ENCODE measurements at places on chromosomes 13 and 19.

DNA sequence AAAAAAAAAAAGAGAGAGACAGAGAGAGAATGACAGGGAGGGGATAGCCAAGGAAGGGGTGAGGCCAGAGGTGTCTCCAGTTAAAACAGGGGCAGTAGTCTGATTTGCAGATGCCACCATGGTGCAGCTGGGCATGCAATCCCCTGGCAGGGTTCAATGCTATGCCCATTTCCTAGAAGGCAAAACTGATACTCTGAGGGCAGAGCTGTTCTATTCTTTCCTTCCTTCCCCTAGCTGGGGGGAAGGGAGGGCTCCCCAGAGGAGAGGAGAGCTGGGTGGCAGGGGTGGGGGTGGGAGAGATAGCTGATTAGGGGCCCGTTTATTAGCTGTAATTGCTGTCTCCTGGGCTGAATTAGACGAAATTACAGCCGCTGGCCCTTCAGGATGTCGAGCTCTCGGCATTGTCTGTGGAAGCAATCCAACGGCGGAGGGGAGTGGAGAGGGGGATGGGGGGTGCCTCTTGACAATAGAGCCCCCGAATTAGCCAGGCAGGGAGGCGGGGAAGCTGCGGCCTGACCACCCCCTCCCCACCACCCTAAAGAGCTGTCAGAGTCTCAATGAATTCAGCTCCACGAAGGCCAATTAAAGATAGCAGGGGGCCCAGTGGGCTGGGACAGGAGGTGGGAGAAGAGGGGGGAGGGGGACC is 14.4 kb upstream of the DPP9 start:
- no peak for DNase-seq
- H3K27me3 ChIP-seq, result peaks cover 4% of the 10 kb centered on the region
- no peaks in the 10 kb centered on the region for H3K36me3 ChIP-seq
- H3K4me3 ChIP-seq, result no peak overlapping the region

DNA sequence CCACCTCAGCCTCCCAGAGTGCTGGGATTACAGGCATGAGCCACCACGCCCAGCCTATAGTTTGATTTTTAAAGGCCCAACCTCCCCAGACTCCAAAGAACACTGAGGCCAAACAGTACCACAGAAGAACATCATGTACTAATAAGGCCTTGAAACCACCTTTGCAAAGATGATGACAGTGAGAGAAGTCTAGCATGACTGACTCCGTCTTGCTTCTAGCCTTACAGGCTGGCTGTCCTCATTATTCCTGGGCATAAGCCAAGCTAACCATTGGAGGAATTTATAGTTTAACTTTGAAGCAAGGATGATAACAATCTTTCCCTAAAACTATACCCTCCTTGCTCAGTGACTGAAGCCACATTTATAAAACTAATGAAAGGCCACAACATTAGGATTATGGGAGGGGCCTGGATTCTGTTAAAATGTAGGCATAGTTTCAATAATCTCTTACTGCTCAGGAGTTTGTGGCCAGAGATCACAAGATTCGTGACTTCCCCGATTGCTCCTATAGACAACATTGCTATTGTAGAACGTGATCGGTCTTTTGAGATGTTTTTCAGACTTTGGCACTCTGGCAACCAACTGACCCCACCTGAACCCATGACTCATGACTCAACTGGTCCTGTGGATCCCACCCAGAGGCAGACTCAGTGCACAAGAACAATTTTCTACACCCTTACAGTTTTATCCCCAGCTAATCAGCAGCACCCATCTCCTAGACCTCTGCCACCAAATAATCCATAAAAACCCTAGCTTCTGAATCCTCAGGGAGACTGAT is 17.6 kb downstream of the GPR42 start:
- H3K27ac ChIP-seq, result no peak overlapping the region
- no peak overlapping the region for H3K4me3 ChIP-seq
- H3K36me3 ChIP-seq, result no peaks in the 10 kb centered on the region
- no peak for DNase-seq

- no peaks in the 10 kb centered on the region for H3K36me3 ChIP-seq
- H3K4me1 ChIP-seq, result no peaks in the 10 kb centered on the region
- no peak overlapping the region for H3K27ac ChIP-seq
- no peak overlapping the region for H3K4me3 ChIP-seq
These were observed 9.8 kb upstream of the GNA15 start for GRCh38 chr19:3125900-3126524.

DNA sequence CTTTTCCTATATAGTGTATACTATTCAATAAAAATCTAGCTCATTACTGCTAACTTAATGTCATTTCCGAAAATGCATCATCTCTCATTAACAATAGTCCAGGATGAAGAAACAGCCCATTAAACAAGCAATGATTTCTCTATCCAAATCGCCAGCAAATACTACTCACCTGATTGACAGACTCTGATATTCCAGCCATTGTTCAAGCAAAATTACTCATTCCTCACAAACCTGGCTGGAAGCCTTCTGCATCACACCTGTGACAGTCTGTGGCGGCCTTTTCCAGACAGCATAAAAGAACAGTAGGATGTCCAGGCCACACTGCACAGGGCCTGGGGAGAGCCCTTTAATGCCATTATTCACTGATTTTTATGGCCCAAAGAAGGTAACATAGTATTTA is 115.9 kb downstream of the ABCC4 start:
- no peak for DNase-seq
- H3K4me1 ChIP-seq, result no peaks in the 10 kb centered on the region
- no peak overlapping the region for H3K4me3 ChIP-seq
- no peaks in the 10 kb centered on the region for H3K36me3 ChIP-seq
- no peaks in the 10 kb centered on the region for H3K27me3 ChIP-seq

GRCh38 chr19:9868983-9869617 is 34.0 kb downstream of the PIN1 start:
- H3K36me3 ChIP-seq, result no peaks in the 10 kb centered on the region
- H3K4me1 ChIP-seq, result no peaks in the 10 kb centered on the region
- no peak overlapping the region for H3K27ac ChIP-seq
- no peak for DNase-seq
- peaks cover 7% of the 10 kb centered on the region for H3K27me3 ChIP-seq

GRCh38 chr13:94534166-94534565 is 54.7 kb upstream of the DCT start:
- H3K27ac ChIP-seq, result no peak overlapping the region
- DNase-seq, result peak; percentile 55
- no peaks in the 10 kb centered on the region for H3K27me3 ChIP-seq
- no peak overlapping the region for H3K4me3 ChIP-seq

DNA sequence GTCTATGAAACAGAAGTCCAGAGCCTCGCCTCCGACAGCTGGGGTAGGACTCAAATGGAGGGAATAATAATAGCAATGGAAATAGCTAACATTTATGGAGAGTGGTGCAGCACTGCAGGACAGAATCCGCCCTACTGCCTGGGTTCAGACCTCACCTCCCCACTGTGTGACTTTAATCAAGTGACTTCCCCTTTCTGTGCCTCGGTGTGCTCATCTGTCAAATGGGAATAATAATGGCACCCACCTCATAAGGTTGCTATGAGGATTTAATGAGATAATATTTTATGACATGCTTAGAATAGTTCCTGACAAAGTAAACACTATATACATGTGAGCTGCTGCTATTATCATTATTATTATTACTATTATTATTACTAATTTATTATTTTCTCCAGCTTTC is 3.2 kb downstream of the LRFN1 start:
- no peaks in the 10 kb centered on the region for H3K36me3 ChIP-seq
- no peak overlapping the region for H3K4me3 ChIP-seq
- H3K27ac ChIP-seq, result no peak overlapping the region
- H3K4me1 ChIP-seq, result no peaks in the 10 kb centered on the region
- no peak for DNase-seq

GRCh38 chr13:105552078-105552477 is 983.4 kb downstream of the EFNB2 start:
- no peak overlapping the region for H3K4me3 ChIP-seq
- H3K27ac ChIP-seq, result no peak overlapping the region
- no peaks in the 10 kb centered on the region for H3K27me3 ChIP-seq
- H3K4me1 ChIP-seq, result no peaks in the 10 kb centered on the region

DNA sequence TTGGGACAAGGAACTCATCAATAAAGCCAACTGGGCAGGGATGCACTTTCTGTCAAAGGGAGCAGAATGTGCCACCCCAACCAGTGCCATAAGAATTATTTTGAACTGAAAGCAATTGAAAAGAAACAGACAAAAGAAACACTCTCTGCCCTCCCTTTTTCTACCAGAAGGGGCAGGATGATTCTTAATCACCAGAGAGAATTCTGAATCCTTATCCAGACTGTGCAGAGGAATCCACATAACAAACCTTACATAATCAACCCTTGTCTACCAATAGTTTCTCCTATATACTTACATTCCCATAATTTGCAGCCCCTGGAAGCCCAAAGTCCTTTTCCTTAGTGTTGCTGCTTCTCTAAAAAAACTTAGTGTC is 520.7 kb upstream of the NBEA start:
- H3K27ac ChIP-seq, result no peak overlapping the region
- no peaks in the 10 kb centered on the region for H3K36me3 ChIP-seq
- no peak overlapping the region for H3K4me3 ChIP-seq
- no peaks in the 10 kb centered on the region for H3K27me3 ChIP-seq
- H3K4me1 ChIP-seq, result no peaks in the 10 kb centered on the region

GRCh38 chr19:33274663-33275558 is 27.4 kb downstream of the CEBPA start:
- H3K27me3 ChIP-seq, result no peaks in the 10 kb centered on the region
- no peak overlapping the region for H3K27ac ChIP-seq
- H3K4me1 ChIP-seq, result peaks cover 10% of the 10 kb centered on the region
- no peak overlapping the region for H3K4me3 ChIP-seq

DNA sequence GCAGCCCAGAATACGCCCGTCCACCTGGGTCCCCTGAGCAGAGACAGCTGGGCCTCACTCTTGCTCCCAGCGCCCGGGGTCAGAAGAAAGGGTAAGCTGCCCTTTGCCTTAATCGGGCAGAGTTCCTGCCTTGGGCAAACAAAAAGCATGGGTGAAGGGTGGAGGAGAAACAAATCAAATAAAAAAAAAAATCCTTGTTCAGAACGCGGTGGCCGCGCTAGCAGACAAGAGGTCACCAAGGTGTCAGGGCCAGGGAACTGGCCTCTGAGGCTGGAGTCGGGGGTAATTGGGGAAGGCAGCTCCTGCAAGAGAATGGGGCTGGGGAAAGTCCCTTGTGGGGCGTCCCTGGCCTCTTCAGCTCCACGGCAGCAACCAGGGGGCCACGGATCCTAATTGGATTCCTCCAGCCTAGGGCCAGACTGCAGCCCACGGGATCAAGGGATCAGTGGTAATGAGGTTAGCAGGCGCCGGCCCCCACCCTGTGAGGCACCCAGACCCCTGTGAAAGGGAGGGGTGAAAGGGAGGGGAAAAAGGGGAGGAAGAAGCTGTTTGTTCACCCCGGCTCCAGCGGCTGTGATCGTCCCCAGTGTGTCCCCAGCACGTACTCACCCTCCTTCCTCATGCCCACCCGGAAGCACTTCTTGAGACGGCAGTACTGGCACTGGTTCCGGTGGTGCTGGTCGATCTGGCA is 5.5 kb downstream of the NR2F6 start:
- H3K27me3 ChIP-seq, result no peaks in the 10 kb centered on the region
- H3K36me3 ChIP-seq, result no peaks in the 10 kb centered on the region
- H3K4me1 ChIP-seq, result peaks cover 11% of the 10 kb centered on the region
- no peak for DNase-seq

GRCh38 chr19:46428239-46429135 is at the start of gene PNMA8C:
TSS of gene PNMA8C (minus strand) at chr19:46428936. CDS start at chr19:46428359, 577 bp downstream.
- no peak within 1 kb of the TSS for H3K4me3 ChIP-seq
- H3K27me3 ChIP-seq, result peaks cover 3% of the 10 kb centered on the region

DNA sequence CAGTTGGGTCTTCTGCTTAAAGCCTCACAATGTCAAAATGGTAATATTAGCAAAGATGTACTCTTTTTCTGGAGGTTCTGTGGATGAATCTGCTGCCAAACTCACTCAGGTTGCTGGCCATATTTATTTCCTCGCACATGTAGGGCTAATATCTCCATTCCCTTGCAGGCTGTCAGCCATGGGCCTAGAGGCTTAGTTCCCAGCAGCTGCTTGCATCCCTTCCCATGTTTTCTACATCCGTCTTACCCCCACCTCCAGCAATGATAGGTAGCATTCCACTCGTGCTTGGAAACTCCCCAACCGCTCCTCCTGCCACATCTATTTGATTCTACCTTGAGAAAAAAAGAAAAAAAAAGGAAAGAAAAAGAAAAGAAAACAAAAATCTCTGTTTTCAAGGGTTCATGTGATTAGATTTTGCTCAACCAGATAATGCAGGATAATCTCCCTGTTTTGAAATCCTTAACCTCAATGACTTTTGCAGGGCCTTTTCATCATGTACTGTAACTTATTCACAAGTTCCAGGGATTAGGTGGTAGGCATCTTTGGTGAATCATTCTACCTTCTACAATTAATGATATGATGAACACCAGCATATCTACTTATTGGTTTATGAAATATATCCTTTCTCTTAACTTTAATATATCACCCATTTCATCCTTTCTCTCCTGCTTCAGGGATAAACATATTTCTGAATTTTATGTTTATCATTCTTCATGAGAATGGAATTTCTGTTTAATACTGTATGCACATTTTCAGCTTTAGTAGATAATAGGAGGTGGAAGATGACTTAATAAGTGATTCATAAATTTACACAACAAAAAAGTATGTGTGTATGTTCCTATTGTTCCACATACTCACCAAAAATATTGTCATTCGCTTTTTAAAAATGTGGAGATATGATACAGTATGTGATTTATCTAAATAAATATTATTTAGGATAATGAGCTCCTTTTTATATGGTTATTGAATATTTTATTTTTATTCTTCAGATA is 931.9 kb downstream of the SLITRK5 start:
- H3K27ac ChIP-seq, result no peak overlapping the region
- no peak for DNase-seq
- no peaks in the 10 kb centered on the region for H3K36me3 ChIP-seq

DNA sequence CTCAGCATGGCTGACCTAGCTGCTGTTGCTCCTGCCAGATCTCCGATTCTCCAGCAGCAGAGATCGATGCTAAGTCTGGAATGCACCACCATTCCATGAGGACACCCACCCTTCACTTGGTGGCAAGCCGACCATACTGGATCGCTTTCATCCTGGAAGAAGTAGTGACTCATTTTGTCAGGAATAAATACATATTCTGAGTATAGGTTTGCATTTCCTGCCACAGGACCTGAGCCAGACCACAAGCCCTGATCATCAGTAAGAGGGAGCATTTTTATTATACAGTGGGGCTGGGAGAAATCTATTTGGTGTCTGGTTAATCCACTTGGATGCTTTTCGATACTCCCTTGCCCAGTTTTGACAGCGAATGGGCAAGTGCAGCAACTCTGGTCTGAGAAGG is 10.9 kb upstream of the KCTD15 start:
- H3K36me3 ChIP-seq, result no peaks in the 10 kb centered on the region
- DNase-seq, result peak; percentile 86
- no peaks in the 10 kb centered on the region for H3K27me3 ChIP-seq
- no peak overlapping the region for H3K27ac ChIP-seq

- no peak overlapping the region for H3K27ac ChIP-seq
- H3K4me3 ChIP-seq, result no peak overlapping the region
- no peaks in the 10 kb centered on the region for H3K27me3 ChIP-seq
- no peaks in the 10 kb centered on the region for H3K4me1 ChIP-seq
- H3K36me3 ChIP-seq, result no peaks in the 10 kb centered on the region
- no peak for DNase-seq
These were observed 1721.4 kb downstream of the PCDH9 start for GRCh38 chr13:65508745-65509144.
